ENCODE measurements at places on chromosomes 6 and 20. TPM values are rescaled to one million over a fixed set of nuclear protein-coding genes. Genes with fewer than 3 reads are reported as not detected.

GRCh38 chr20:2164421-2164820 is 62.8 kb downstream of the STK35 start:
- no peak for DNase-seq
- no peak overlapping the region for H3K27ac ChIP-seq
- no peaks in the 10 kb centered on the region for H3K4me1 ChIP-seq

Gene C6orf62
- polyA plus RNA-seq: 122 TPM

Gene SPATA25
- polyA plus RNA-seq: 3.1 TPM

DNA sequence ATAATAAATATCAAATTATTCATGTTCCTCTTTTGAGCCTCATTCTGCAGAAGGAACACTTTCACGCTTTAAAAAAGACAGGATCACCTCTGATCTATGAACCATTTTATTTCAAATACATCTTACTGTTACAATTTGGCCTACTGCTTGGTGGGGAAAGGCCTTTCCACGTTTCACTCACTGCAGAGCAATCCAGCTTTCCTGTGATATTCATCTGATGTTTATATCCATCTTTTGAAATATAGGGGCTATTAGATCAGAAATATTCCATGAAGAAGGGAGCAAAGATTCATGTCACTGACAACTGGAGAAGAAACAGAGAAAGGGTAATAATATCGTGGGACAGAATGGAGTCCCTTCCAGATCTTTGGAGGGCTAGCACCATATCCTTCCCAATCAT is 262.9 kb downstream of the ADGB start:
- H3K36me3 ChIP-seq: no peaks in the 10 kb centered on the region
- no peak overlapping the region for H3K4me3 ChIP-seq
- peaks cover 6% of the 10 kb centered on the region for H3K4me1 ChIP-seq
- no peak overlapping the region for H3K27ac ChIP-seq

DNA sequence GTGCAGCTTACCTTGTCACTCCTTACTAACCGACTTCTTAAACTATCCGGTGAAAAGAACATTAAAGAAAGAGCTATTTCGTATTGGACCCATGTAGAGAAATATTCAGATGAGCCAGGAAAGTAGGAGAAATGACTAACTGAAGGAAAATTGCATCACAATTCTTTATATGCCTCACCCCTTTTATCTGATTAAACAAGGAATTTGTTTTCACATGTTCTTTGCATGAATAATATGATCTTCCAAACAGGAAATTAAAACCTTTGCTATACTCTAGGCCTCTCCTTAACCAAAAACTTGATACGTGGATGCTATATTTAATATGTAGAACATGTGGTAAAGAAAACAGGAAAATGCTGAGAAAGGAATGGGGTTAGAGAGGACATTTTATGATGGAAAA is 41.9 kb upstream of the LRRC1 start:
- H3K36me3 ChIP-seq: no peaks in the 10 kb centered on the region
- H3K27me3 ChIP-seq: no peaks in the 10 kb centered on the region
- H3K27ac ChIP-seq: no peak overlapping the region
- no peaks in the 10 kb centered on the region for H3K4me1 ChIP-seq
- no peak overlapping the region for H3K4me3 ChIP-seq

Gene MAP7
- 17.9 TPM for polyA plus RNA-seq

Gene MCHR2
- polyA plus RNA-seq: not detected

Gene TFAP2D
- not detected for polyA plus RNA-seq

- no peaks in the 10 kb centered on the region for H3K27me3 ChIP-seq
- peaks cover 15% of the 10 kb centered on the region for H3K4me1 ChIP-seq
- H3K27ac ChIP-seq: no peak overlapping the region
- DNase-seq: no peak
- no peaks in the 10 kb centered on the region for H3K36me3 ChIP-seq
These were observed 546.6 kb downstream of the CD83 start for GRCh38 chr6:14664112-14664601.

DNA sequence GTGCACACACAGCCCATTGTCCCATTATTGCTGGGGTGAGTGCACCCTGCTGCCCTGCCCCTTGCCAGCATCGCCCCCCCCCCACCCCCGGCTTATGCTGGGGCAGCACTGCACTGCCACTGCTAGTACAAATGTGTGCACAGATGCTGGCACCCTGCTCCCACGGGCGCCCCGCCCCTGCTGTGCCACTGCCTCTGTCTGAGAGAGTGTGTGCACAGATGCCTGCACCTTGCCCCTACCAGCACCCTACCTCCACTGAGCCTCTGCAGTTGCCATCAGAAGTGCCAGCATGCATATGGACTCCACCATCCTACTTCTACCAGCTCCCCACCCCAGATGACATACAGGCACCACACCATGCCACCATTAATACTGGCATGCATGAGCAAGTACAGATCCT is 454.6 kb upstream of the KHDRBS2 start:
- no peaks in the 10 kb centered on the region for H3K36me3 ChIP-seq
- H3K27me3 ChIP-seq: no peaks in the 10 kb centered on the region
- H3K4me3 ChIP-seq: no peak overlapping the region
- no peak for DNase-seq

DNA sequence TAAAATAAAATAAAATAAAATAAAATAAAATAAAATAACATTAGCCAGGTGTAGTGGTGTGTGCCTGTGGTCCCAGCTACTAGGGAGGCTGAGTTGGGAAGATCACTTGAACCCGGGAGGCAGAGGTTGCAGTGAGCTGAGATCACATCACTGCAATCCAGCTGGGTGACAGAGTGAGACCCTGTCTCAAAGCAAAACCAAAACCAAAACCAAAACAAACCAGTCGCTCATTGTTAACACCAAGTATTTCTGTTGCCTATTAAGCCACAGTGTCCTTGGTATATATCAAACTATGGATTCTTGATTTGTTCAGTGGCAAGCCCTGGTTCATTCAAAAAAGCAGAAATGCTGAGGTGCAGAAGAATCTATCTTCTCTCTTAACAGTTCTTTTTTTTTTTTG is 65.7 kb downstream of the PYGB start:
- DNase-seq: no peak
- H3K4me1 ChIP-seq: peaks cover 49% of the 10 kb centered on the region
- no peak overlapping the region for H3K4me3 ChIP-seq
- H3K27ac ChIP-seq: no peak overlapping the region
- no peaks in the 10 kb centered on the region for H3K36me3 ChIP-seq

Measured in left lung (tissue), 14 donors.